ENCODE measurements at places on chromosomes 1 and 21.

GRCh38 chr1:192167911-192168700, 9.8 kb downstream of the RGS18 start:
- DNase-seq, result no peak

DNA sequence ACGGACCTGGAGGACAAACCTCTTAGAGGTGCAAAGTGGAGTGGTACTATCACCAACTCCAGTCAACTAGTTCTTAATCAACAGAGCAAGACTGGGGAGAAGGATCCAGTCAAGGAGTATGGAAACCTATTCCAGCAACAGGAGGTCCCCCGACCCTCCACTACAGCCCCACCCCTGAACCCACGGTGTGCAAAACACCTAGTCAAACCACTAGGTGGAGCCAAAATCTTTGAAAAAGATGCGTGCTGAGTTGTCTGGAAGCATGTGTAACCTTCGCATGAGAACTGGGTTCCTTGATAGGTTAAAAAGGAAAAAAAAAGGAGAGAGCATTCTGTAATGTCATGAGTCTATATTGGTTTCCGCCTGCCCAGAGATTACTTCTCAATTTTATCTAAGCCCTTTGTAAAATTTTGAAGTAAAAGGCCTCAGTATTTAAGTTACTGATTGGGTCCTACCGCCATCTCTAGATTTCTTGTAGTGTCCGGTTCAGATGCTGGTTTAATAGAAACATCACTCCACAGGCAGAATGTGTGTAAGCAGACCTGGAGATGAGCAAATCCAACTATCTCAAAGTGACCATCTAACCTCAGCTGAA, 81.9 kb upstream of the HAO2 start:
- DNase-seq, result no peak

DNA sequence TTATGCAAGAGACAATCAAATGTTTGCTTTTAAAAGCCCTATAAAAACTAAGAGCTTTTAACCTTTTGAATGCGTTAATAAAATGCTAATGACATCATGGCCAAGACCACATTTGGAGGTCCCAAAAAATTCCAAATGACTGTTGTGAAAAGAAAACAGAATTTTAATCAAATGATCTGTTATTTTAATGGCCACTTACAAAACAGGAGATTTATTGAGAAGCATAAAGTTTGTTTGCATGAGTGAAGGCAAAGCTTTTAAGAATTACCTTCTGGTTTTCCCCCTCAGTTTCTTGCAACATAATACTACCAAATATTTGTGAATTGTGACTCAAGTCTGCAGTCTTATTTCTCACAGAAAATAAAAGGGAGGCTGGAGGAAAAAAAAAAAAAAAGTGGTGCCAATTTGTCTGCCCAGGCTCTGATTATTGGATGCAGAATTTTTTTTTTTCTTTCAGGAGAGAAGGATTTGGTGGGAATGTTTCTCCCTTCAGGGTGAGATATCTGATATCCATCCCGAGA, 60.7 kb downstream of the GORAB start:
- no peak for DNase-seq

DNA sequence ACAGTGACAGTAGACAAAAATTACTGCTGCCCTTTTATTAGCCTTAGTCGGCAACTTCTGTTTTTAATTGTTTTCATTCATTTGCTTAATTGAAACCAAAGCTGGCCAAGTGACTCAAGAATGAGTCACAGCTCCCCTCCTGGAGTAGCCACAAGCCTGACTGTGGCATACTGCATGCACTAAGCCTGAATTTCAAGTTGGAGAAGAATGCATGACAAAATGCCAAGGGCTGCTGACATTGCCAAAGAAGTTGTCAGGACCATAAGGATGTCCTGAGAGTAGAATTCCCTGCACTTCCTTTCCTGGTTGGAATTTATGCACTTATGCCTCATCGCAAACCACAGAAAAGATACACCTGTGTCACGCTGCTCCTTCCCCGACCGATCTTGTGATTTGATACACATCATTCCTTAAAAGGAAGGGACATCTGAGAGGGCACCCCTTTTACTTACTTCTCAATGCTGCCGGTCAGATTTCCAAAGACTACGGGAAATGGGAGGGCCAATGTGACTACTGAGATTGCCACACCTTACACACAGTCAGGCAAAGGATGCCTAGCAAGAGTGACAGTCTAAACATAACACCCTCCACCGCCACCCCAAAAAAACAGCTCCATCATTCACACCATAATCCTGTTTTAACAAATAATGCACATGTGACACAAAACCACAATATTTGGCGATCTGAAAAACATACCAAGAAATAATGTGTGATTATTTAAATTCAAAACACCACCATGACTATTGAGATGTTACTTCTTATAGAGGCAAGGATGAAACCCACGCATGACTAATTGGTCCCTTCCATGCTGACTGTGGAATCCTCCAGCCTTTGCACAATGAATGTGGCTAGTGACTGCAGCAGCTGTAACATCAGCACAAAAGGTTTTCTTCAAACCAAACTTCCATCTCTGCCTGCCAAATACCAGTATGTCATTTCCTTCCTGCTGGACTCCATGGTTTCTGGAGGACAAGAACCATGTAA, 28.2 kb downstream of the VAV3 start:
- DNase-seq, result peak; percentile 96

- peak; percentile 29 for DNase-seq
Measured at GRCh38 chr1:116951200-116951935, 41.7 kb downstream of the PTGFRN start.

DNA sequence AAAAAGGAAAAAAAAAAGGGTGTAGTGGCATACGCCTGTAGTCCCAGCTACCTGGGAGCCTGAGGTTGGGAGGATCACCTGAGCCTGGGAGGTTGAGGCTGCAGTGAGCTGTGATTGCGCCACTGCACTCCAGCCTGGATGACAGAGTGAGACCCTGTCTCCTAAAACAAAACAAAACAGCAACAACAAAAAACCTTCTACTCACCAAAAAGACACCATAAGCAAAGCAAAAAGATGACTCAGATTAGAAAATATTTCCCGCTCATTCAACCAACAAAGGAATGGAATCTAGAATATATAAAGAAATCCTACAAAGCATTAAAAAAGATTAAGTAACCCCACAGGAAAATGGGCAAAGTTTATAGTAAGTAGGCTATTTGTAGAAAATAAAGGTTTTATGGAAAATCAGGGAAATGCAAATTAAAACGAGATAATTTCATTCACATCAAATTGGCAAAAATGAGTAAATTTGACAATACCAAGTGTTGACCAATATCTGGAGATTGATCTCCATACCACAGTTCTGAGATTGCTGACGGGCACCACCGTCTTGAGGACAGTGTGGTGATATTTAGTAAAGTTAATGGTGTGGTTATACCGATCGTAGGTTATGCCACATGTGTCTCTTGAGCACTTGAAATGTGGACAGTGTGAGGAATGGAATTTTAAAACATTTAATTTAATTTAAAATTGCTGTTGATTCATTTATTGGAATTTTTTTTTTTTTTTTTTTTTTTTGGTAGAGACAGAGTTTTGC, 54.0 kb downstream of the PIK3CD start:
- no peak for DNase-seq

DNA sequence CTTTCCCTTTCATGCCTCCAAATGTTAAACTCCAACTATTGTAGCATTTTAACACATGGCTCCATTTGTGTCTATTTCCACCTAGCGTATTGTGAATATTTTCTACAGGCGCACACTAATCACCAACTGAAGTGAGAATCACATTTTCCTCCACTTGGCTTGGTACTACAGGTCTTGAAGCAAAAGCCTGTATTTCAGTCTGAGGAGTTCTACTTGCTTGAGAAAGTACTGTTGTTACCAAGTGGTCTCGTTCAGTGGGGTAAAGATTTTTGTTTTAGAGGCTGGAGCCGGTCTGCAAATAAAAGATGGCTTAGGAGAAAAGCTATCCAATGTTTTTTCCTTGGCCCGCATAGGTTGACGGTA, 550 bp upstream of the PTBP2 start:
- no peak for DNase-seq

All from kidney epithelial cell (primary cell).